T-cell (primary cell): ENCODE measurements at places on chromosomes 1 and 21.
A peak's percentile ranks its signal among the peaks of the same experiment; 100 is the strongest.

- no peak overlapping the region for H3K4me3 ChIP-seq
- H3K27ac ChIP-seq: no peak overlapping the region
- H3K36me3 ChIP-seq: no peaks in the 10 kb centered on the region
- no peak for DNase-seq
- peaks cover 6% of the 10 kb centered on the region for H3K4me1 ChIP-seq
Observed at GRCh38 chr21:45894906-45895777, 86.4 kb upstream of the COL6A1 start.

GRCh38 chr1:66333466-66334199 is 200.3 kb upstream of the SGIP1 start:
- peak overlapping the region; percentile 77 for H3K4me3 ChIP-seq
- H3K4me1 ChIP-seq: peaks cover 49% of the 10 kb centered on the region
- no peaks in the 10 kb centered on the region for H3K36me3 ChIP-seq
- no peak for DNase-seq
- H3K27me3 ChIP-seq: no peaks in the 10 kb centered on the region
- H3K27ac ChIP-seq: peak overlapping the region; percentile 95

GRCh38 chr1:91555074-91555730 is 54.6 kb downstream of the CDC7 start:
- no peaks in the 10 kb centered on the region for H3K36me3 ChIP-seq
- H3K4me3 ChIP-seq: no peak overlapping the region
- H3K4me1 ChIP-seq: peaks cover 22% of the 10 kb centered on the region
- H3K27ac ChIP-seq: peak overlapping the region; percentile 97

GRCh38 chr21:28554660-28555475 is 437.8 kb downstream of the LTN1 start:
- H3K36me3 ChIP-seq: no peaks in the 10 kb centered on the region
- H3K4me3 ChIP-seq: no peak overlapping the region

DNA sequence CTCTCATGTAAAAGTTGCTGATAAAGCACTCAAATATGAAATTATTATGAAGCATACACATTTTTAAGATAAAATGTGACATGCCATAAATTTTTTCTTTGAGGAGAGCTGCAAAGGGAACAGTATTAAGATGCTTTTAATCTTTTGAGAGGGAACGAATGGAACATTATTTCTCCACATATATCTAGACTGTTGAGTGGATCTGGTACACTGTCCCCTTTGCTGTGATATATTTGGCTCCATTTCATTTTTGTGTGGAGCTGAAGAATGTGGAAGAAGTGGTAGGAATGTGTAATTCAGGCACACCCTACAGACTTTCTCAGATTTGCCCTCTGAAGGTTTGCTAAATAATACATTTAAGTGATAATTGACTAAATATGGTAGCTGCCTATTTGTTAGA is 31.7 kb downstream of the PGM1 start:
- no peak for DNase-seq
- H3K4me3 ChIP-seq: no peak overlapping the region
- peaks cover 2% of the 10 kb centered on the region for H3K36me3 ChIP-seq
- no peaks in the 10 kb centered on the region for H3K4me1 ChIP-seq

GRCh38 chr21:24118738-24119459 is 1488.4 kb downstream of the MRPL39 start:
- no peak for DNase-seq
- H3K4me1 ChIP-seq: no peaks in the 10 kb centered on the region
- H3K27me3 ChIP-seq: no peaks in the 10 kb centered on the region
- no peak overlapping the region for H3K4me3 ChIP-seq
- no peak overlapping the region for H3K27ac ChIP-seq

DNA sequence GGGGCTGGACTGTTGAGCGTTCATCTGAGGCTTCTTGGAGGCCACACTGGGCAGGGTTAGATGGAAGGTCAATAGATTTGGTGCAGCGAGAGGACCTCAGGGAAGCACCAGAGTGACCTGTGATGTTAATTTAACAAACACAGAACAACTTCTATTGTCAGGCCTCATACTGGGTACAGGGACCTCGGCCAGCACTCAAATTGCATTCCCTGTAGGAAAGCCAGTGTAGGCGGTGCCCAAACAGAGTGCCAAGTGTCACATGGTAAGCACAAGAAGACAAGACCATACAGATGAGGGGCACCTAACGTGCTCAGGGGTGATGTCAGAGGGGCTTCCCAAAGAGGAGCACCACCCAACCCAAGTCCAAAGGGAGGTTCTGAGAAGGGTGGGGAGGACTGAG is 1.3 kb downstream of the TMEM269 start:
- H3K4me1 ChIP-seq: peaks cover 2% of the 10 kb centered on the region
- H3K4me3 ChIP-seq: no peak overlapping the region

DNA sequence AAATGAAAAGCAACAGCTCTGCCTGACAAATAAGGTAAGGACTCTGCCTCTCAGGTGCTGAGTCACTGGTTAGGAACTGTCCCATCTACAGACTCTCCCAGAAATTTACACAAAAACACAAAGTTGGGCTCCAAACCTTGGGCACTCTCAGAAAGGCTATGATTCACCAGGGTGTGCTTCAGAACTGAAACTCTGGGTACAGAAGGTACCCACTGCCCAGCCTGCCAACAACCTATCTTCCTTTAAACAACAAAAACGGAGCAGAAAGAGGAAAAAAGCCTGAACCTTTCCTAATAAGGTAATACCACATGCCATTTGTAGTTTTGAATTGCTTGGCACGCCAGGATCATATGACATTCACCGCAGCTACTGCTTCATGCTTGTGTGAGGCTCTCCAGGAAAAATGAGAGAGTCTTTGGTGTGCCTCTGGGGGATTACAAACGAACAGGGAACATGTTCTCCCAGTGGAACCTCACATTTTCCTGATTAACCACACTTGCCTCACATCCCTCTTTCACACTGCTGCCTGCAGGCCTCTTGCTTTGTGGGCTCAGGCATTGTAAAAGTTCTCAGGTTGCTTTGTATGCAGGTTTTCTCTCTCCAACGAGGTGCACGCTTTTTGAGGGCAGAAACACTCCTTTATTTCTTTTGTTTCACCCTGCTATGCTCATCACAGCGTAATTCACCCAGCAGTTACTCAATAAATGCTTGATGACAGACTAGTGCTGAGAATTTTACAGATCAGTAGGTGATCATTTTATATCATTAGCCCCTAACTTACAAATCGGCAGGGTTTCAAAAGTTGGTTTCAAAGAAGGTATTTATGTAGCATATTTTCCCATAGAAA is 65.1 kb downstream of the GADD45A start:
- H3K36me3 ChIP-seq: no peaks in the 10 kb centered on the region
- no peak overlapping the region for H3K27ac ChIP-seq
- no peak overlapping the region for H3K4me3 ChIP-seq
- DNase-seq: no peak
- H3K27me3 ChIP-seq: no peaks in the 10 kb centered on the region
- H3K4me1 ChIP-seq: no peaks in the 10 kb centered on the region

- no peaks in the 10 kb centered on the region for H3K27me3 ChIP-seq
- H3K4me1 ChIP-seq: no peaks in the 10 kb centered on the region
- no peak overlapping the region for H3K4me3 ChIP-seq
- H3K36me3 ChIP-seq: no peaks in the 10 kb centered on the region
Observed at GRCh38 chr1:186102547-186103148, 272.4 kb downstream of the TPR start.

- peaks cover 6% of the 10 kb centered on the region for H3K27me3 ChIP-seq
- H3K27ac ChIP-seq: no peak overlapping the region
- H3K36me3 ChIP-seq: no peaks in the 10 kb centered on the region
- no peak for DNase-seq
- H3K4me1 ChIP-seq: no peaks in the 10 kb centered on the region
- H3K4me3 ChIP-seq: no peak overlapping the region
Observed at GRCh38 chr1:41320895-41321676, 40.1 kb upstream of the FOXO6 start.

GRCh38 chr1:2237773-2238172 is 9.7 kb downstream of the SKI start:
- DNase-seq: no peak
- peak overlapping the region; percentile 66 for H3K27ac ChIP-seq
- H3K36me3 ChIP-seq: peaks cover 15% of the 10 kb centered on the region
- H3K27me3 ChIP-seq: no peaks in the 10 kb centered on the region
- H3K4me3 ChIP-seq: peak overlapping the region; percentile 29
- H3K4me1 ChIP-seq: peaks cover 51% of the 10 kb centered on the region

GRCh38 chr1:45429561-45430159 is 61.3 kb downstream of the TESK2 start:
- H3K4me1 ChIP-seq: no peaks in the 10 kb centered on the region
- no peak overlapping the region for H3K4me3 ChIP-seq
- DNase-seq: no peak
- H3K27ac ChIP-seq: no peak overlapping the region

DNA sequence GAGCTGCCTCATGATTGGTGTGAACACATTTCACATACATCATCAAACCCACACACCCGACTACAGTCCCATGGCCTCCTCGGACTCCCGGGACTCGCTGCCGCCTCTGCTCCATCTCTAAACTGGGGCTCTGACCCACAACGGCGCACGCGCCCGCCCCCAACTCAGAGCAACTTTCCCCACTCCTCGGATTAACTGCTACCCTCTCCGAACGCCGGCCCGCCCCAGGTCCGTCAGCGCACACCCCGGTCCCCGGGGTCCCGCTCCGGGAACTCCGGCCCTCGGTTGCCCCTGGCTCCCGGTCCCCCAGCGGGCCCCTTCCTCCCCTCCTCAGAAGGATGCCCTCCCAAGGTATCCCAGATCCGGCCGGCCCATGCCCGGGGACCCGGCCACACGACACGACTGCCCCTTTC is 740 bp downstream of the DSTYK start:
- H3K27ac ChIP-seq: peak overlapping the region; percentile 74
- H3K4me3 ChIP-seq: peak overlapping the region; percentile 97
- no peaks in the 10 kb centered on the region for H3K36me3 ChIP-seq
- H3K4me1 ChIP-seq: peaks cover 25% of the 10 kb centered on the region
- no peaks in the 10 kb centered on the region for H3K27me3 ChIP-seq
- DNase-seq: no peak

GRCh38 chr1:220748936-220749335 is 814 bp downstream of the MTARC2 start:
- H3K4me1 ChIP-seq: peaks cover 6% of the 10 kb centered on the region
- DNase-seq: no peak
- no peaks in the 10 kb centered on the region for H3K36me3 ChIP-seq
- peaks cover 2% of the 10 kb centered on the region for H3K27me3 ChIP-seq
- H3K4me3 ChIP-seq: no peak overlapping the region

DNA sequence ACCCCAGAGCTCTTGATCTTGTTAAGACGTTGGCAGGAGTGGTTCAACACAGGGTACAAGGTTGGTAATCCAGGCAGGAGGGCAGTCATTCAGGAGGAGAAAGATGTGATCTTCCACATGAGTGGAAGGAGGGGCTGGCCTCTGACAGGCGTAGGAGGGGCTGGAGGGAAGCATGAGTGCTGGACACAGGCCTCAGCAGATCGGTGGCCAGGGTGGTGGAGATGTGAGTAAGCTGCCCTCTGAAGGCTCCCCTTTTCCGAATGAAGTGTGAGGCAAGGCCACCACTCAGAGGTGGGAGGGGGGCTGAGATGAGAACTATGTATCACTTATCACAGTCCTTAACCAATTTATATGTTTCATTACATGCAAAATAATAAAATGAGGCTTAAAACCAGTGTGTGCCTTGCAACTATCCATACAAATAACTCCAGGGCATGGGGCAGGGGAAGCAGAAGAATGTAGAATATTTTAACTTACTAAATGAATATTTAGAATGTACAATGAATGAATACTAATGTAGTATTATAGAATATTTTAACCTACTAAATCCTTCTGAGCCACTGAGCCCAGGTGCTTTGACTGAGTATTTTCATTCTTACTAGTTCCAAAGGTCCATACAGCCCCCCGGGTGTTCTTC is 103.5 kb upstream of the TLR5 start:
- H3K27me3 ChIP-seq: no peaks in the 10 kb centered on the region
- H3K27ac ChIP-seq: no peak overlapping the region
- H3K4me1 ChIP-seq: peaks cover 26% of the 10 kb centered on the region
- no peaks in the 10 kb centered on the region for H3K36me3 ChIP-seq
- no peak overlapping the region for H3K4me3 ChIP-seq
- no peak for DNase-seq

DNA sequence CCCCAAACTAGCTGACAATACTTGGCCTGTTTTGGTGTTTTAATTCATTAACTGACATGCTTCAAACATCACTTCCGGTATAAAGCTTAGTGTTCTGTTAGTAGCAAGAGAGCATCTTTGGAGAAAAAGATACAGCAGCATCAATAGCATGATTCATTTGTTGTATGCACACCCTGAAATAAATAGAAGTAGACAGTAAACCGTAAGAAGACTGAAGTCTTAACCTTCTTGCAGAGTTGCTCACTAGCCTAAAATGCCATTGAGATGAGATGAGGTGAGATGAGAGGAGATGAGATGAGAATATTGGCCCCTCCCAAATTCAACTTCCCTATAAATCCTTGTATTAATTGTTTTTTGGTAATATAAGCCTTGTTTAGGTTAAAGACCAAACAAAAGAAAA is 108.8 kb downstream of the TNFSF18 start:
- no peak for DNase-seq
- H3K36me3 ChIP-seq: no peaks in the 10 kb centered on the region
- no peak overlapping the region for H3K27ac ChIP-seq
- H3K4me1 ChIP-seq: no peaks in the 10 kb centered on the region
- H3K27me3 ChIP-seq: no peaks in the 10 kb centered on the region

- no peak for DNase-seq
- H3K36me3 ChIP-seq: no peaks in the 10 kb centered on the region
- no peaks in the 10 kb centered on the region for H3K4me1 ChIP-seq
- H3K27ac ChIP-seq: no peak overlapping the region
- no peaks in the 10 kb centered on the region for H3K27me3 ChIP-seq
Observed at GRCh38 chr1:73065339-73066041, 783.2 kb upstream of the NEGR1 start.

DNA sequence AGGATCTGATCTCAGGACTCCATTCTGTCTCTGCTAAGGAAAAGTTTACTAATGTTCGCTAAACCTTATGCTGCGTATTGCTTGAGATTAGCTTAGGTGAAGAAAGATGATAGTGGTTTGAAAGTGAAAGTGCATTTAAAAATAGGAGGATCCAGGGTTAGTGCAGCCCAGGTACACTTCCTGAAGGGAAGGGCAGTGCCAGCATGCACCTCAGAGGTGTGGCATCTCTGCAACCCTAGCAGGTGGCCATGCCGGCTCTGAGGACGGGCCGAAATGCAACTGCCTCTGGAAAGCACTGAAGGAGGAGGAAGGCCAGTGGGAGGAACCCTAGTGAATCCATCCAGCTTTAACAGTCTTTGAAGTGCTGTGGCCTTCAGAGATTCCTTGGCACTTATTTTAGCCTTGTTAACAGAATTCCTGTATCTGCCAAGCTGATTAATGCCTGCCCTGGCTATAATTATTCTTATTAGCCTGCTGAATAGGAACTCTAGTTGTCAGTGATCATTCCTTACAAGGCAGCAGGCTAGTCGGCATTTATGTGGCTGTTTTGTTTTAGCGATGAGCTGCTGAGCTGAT is 5.5 kb downstream of the PTGFRN start:
- DNase-seq: no peak
- H3K36me3 ChIP-seq: no peaks in the 10 kb centered on the region
- H3K4me3 ChIP-seq: no peak overlapping the region
- peaks cover 6% of the 10 kb centered on the region for H3K27me3 ChIP-seq

- peak overlapping the region; percentile 81 for H3K27ac ChIP-seq
- H3K4me1 ChIP-seq: peaks cover 36% of the 10 kb centered on the region
- H3K4me3 ChIP-seq: peak overlapping the region; percentile 75
- peaks cover 4% of the 10 kb centered on the region for H3K36me3 ChIP-seq
Observed at GRCh38 chr1:179080866-179081686, 794 bp upstream of the TOR3A start.
